ENCODE measurements at places on chromosomes 12 and 14. TPM values are rescaled to one million over a fixed set of nuclear protein-coding genes. Genes with fewer than 3 reads are reported as not detected.

TSPAN8 gene
- not detected for total RNA-seq

DNA sequence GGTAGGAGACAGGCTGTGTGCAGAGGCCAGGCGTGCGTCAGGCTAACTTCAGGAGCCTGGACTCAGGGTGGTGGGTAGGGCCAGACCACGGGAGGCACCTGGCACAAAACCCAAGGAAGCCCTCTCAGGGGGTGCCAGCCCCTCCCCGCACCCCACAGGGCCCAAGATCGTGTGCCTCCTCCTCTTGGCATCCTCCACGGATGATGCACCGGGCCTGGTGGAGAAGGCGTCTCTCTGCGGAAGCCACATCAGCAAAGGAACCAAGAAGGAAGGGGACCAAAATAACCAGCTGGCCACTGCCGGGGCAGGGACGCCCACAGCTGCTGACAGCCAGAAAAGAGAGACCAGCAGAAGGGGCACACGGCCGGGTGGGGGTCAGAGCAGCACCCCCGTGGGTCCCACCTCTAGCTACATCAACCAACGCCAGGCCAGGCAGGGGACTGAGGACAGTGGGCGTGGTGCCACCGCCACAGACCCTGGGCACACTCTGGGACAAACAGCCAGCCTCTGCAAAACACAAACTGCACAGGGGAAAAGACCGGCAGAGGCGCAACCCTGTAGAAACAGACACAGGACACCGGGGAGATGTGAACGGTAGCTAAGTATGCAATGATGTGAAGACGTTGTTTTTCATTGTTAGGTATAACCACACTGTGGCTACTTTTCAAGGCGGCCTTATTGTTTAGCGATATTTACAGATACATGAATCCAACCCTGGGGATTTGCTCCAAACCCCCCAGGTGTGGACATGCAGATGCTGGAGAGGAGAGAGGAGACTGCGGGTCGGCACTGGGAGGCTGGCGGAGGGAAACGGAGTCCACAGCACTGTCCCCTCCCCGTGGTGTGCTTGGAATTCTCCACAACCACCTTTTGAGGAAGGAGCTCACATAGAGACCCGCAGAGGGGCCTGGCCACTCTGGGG lies 26.1 kb upstream of the C14orf180 start:
- no peaks in the 10 kb centered on the region for H3K4me1 ChIP-seq
- H3K4me3 ChIP-seq, result no peak overlapping the region
- no peak for DNase-seq
- H3K27ac ChIP-seq, result no peak overlapping the region
- peaks cover 5% of the 10 kb centered on the region for H3K27me3 ChIP-seq
- no peaks in the 10 kb centered on the region for H3K36me3 ChIP-seq

- H3K27me3 ChIP-seq, result no peaks in the 10 kb centered on the region
- peaks cover 54% of the 10 kb centered on the region for H3K4me1 ChIP-seq
- peak; percentile 51 for DNase-seq
- peak overlapping the region; percentile 33 for H3K4me3 ChIP-seq
- peak overlapping the region; percentile 87 for H3K27ac ChIP-seq
- no peaks in the 10 kb centered on the region for H3K36me3 ChIP-seq
Measured at GRCh38 chr12:25320123-25321006, 69.6 kb upstream of the KRAS start.

DNA sequence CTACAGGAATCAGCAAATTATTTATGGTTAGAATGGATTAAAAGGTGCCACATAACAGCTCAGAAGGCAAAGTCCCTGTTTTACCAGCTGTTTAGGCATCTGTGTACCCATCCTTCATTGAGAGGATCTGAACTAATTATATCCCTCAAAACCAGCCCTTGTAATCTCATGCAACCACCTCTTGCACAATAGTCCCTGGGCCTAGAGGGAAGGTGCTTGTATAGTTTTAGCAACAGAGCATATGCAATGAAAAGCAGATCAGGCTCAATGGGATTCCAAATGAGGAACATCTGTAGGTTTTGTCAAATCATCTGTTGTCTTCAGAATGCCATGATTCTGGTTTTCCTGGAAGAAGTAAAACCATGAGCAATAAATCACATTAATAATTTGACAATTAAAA lies 26.0 kb upstream of the GLIPR1L2 start:
- no peak overlapping the region for H3K4me3 ChIP-seq
- H3K36me3 ChIP-seq, result no peaks in the 10 kb centered on the region
- no peaks in the 10 kb centered on the region for H3K27me3 ChIP-seq
- DNase-seq, result no peak
- H3K4me1 ChIP-seq, result peaks cover 16% of the 10 kb centered on the region

DNA sequence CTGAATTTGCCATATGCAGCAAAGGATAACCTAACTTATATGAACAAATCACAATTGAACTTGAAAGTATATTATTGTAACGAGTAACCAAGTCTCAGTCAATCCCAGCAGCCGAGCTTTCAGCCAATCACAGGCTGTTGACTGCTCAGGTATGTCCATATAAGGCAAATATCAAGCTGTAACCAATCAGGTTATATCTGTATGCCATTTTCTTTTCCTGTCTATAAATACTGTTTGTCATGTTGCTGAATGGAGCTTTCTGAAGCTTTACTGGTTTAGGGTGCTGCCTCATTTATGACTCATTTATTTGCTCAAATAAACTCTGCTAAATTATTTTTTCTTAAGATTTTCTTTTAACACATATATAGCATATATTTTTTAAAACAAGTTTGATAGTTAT lies 1059.5 kb downstream of the GALC start:
- no peak for DNase-seq
- H3K4me1 ChIP-seq, result no peaks in the 10 kb centered on the region
- H3K27me3 ChIP-seq, result no peaks in the 10 kb centered on the region
- H3K4me3 ChIP-seq, result no peak overlapping the region

DNA sequence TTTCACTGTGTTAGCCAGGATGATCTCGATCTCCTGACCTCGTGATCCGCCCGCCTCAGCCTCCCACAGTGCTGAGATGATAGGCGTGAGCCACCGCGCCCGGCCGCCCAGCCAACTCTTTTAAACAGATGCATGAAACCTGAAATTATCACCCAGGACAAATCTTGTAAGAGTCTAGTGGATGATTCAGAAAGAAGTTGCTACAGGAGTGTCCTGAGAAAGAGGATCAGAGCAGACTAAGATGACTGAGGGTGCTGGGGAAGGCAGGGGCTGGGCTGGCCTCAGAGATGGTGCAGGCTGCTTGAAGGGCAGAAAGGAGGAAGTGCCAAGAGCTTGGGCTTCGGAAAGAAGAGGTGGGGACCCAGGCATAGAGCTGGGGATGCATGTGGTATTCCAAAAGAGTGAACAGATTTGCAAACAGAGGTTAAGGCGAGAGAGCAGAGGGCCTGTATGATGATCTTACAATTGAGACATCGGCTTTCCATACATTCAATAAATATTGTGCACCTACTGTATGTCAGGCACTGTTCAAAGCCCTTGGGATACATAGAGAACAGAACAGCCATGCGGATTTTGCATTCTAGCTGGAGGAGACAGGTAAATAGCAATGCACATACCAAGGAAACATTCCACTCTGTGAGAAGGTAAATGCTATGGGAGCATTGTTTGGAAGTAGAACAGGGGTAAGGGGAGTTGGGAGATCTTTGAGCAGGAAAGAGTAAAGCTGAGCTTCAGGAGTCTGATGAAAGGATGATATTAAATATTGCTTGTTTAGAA lies 7.4 kb upstream of the CD9 start:
- no peaks in the 10 kb centered on the region for H3K36me3 ChIP-seq
- peaks cover 8% of the 10 kb centered on the region for H3K27me3 ChIP-seq
- H3K27ac ChIP-seq, result no peak overlapping the region
- peaks cover 7% of the 10 kb centered on the region for H3K4me1 ChIP-seq

Data from activated naive CD4-positive, alpha-beta T cell treated with anti-CD3 and anti-CD28 coated beads for 36 hours (primary cell).